ENCODE measurements at places on chromosomes 13 and 19.

DNA sequence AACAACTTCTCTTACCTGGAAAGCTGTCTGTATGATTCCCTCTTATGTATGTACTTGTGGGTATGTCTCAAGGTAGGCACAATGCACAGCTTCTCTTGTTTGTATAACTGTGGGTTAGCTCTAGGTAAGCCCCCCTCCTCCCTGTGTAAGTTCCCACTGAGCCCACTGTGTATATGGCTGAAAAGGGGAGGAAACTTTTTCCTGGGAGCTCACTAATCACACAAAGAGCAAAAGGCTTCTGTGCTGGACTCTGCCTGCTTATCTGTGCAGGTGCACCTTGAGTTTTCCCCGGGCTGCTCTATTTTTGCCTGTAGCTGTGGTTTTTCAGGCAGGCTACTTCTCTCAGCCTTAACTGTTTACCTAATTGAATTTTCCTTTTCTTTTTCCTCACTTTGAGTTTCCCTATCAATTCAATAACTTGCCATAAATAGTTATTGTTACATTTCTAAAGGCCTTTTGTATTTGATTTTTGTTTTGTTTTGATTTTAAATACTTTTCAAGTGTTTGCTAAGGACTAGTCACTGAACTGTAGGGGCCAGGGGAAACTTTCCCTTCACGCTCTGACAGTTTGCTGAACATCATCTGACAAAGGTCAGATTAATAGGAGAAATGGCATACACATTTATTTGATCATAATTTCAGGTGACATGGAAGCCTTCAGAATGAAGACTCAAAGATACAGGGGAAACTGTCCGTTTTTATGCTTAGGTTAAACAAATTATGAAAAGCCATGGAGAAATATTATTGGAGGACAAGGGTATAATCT lies 423.5 kb upstream of the ATXN8OS start:
- no peak for DNase-seq

- DNase-seq = no peak
Measured at GRCh38 chr13:40980461-40980860, 38.7 kb downstream of the ELF1 start.

DNA sequence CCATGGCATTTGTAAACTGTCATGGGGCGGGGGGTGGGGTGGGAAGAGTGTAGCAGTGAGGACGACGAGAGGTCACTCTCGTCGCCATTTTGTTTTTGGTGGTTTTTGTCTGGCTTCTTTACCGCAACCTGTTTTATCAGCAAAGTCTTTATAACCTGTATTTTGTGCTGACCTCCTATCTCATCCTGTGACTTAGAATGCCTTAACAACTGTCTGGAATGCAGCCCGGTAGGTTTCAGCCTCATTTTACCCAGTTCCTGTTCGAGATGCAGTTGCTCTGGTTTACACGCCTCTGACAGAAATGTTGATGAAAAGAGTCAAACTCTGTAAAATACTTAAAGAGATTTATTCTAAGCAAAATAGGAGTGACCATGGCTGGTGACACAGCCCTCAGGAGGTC lies 852.0 kb downstream of the DACH1 start:
- DNase-seq = no peak

DNA sequence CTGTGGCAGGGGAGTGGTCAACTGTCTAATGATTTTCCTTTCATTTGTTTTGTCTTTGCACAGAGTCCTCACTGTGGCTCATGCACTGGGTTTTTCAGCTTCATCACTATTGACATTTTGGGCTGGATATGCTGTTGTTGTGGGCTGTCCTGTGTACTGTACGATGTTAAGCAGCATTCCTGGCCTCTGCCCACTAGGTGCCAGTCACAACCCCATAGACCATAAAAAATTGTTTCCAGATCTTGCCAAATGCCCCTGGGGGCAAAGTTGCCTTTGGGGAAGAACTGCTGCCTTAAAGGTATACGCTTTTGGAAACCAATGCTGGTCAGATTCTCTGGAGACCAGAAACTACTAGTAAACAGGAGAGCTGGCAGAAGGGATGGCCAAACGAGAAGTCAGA lies 310.4 kb downstream of the SPRY2 start:
- DNase-seq = peak; percentile 40

All from cardiac muscle cell (in vitro differentiated cells and primary cell).